ENCODE measurements at places on chromosomes 5 and 9.

GRCh38 chr5:68711293-68712200 is 382.3 kb upstream of the SLC30A5 start:
- DNase-seq: no peak

- DNase-seq: no peak
These were observed 551 bp upstream of the CAAP1 start for GRCh38 chr9:26893030-26893676.

- DNase-seq: no peak
These were observed 75.0 kb downstream of the STK10 start for GRCh38 chr5:172113036-172113435.

DNA sequence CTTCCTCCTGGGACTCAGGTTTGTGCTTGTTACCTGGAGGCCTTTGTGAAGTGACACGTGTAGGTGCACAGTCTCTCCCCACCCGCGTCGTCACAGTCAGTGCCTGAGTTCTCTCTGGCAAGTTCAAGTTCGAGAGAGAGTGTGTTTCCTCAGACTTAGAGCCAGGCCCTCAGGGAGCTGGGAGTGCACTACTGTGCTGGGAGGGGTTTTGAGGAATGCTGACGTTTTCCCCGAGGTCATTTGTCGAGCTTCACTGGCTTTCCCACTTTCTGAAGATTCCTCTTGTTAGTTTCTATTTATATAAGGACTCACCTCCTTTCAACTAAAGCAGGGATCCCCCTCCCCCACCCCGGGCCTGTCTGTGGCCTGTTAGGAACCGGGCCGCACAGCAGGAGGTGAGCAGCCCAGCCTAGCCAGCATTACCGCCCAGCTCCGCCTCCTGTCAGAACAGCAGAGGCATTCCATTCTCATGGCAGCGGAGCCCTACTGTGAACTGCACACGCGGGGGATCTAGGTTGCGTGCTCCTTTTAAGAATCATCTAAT is 209.2 kb downstream of the DIRAS2 start:
- no peak for DNase-seq

GRCh38 chr5:132779961-132780360 is 2.9 kb upstream of the SEPTIN8 start:
- no peak for DNase-seq

DNA sequence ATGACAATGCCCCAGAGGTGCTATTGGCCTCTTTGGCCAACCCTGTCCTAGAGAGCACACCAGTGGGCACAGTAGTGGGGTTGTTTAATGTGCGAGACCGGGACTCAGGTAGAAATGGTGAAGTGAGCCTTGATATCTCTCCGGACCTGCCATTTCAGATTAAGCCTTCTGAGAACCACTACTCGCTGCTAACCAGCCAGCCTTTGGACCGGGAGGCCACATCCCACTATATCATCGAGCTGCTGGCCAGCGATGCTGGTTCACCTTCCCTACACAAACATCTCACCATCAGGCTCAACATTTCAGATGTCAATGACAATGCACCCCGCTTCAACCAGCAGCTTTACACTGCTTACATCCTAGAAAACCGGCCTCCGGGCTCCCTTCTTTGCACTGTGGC is 1.4 kb downstream of the PCDHGC5 start:
- DNase-seq: no peak

DNA sequence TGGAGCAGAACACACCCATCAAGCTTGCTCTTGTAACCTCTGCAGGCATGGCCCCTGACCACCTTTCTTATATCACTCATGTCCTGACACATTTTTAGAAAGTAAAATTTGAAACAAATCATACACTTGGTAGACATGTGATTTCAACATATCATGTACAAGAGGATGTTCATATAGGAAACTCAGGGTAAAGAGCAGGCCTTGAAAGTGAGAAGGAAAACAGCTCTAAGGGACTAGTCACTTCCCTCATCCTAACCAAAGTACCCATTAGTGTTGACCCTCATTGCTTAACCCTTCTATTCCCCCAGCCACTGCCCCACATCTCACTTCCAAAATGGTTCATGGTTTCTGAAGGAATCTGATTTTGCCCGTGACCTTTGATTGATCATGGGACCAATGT is 492.4 kb upstream of the KLF4 start:
- DNase-seq: no peak

DNA sequence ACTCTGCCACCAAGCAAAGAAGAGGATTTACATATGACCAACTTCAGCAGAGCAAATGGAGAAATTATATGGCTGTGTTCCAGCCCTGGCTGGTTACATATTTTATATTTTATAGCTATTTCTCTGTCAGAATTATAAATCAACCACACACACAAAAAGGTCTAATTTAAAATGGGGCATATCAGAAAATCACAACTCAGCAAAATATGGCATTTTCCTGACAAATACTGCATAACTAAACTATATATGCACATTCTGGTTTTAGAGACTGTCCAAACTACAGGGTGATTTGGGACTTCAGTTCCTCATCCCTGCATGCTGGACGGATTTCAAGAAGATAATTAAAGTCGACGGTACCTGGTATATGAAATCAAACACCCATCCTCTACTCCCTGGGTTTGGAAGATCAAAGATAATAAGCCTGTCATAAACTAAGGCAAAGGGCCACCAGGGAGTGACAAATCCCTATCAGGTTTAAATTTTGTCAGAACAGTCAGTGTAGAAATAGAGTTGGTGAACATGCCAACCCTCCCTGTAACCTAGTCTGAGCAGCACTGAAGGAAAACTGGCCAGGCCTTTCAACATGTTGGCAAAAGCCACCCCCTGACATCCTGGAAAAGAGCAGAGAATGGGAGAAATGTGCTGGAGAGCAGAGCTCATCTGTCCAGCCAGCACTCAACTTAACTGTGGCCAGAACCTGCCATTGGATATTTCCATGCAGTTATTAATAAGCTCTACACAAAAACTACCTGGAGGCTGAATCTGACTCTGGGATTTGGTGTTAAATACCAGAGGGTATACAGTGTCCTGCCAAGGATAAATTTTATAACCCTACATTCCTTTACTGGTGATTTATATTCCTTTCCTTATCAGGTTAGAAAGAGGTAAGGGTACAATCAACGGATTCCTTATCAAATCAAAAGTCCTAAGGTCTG is 235.7 kb downstream of the ENC1 start:
- DNase-seq: no peak

DNA sequence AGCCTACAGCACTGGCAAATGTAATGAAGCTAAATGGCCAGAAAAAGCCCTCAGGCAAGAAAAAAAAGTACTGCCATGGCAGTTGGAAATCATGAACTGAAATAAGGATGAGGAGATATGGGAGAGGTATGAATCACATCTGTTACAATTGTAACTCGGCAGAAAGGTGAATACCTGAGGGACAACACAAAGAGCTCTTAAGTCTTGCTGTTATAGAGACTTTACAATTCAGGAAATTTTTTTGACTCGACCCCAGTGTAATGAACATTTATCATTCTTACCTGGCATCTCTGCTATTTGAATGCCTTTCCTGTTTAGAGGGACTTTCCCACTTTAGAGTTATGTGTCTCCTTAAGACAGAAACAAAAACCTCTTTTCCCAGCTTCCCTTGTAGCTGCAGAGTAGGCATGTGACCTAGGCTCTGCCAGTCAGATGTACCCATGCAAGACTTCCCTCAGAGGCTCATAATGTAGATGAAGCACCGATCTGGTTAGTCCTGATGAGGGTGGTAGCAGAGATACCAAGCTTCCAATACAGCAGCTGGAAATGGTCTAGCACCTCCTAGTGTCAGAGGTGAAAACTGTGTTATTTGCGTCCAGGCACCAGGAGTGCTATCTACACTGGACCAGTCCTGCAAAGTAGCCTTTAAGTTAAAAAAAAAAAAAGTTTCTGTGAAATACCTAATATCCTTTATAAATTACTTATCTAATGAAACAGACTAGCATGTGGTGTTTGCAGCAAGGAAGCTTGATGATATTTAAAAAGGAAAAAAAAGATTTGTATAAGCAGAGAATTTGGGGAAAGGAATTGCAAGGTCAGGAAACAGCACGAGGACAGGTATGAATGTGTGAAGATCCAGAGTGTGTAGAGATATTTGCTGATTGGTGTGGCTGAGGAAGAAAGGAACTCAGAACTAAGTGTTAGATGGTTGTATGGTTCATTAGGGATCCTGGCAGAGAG is 146.9 kb upstream of the SLC1A3 start:
- no peak for DNase-seq

- DNase-seq: no peak
These were observed 28.7 kb downstream of the DMRT3 start for GRCh38 chr9:1005043-1005667.

DNA sequence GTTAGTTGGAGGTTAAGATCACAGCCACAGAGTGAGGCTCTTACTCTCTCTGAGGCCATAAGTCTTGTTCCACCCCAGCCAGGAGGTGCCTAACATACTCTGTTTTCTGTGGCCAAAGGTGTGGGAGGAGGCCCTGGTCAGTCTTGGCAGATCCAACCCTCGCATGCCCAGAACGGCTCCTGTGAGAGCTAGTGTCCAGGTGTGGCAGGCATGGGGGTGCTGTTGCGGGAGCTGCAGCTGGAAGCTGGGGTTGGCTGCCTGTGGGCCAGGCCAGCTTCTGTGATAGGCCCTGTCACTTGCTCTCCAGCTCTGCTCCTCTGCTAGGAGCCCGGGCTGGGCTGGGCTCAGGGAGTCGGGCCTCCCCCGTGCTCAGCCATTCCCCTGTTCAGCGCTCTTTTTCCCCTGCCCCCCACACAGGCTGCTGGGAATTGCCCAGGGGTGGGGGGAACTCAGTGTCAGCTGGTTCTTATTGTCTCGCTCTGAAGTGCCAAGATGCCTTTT is 31.6 kb downstream of the IER5L start:
- no peak for DNase-seq

GRCh38 chr9:120569556-120569955 is 10.4 kb downstream of the CDK5RAP2 start:
- DNase-seq: no peak

DNA sequence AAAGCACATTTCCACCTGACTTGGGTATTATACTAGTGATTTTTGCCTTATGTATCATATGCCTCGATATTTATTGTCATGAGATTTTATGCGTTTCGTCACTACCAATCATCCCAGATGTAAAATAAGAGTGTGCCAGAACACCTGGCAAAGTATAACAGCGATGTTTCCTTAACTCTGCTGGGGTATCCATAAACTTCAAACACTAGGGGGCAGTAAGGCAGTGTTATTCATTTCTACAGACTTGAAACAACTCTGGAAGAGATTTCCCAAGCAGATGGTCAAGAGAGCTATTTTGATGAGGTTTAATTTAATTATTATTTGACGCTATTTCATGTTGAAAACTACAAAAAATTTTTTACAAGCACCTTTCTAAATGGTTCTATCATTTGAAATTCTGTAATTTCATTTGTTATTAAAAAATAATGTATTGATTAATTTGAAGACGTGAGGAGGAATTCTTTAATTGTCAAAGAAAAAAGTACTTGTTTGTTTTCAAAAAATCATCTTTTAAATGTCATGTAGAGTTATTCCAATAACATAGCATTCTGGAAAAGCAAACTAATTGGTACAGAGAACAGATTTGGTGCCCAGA is 388.5 kb upstream of the CTNND2 start:
- no peak for DNase-seq

- no peak for DNase-seq
These were observed 129.6 kb downstream of the COL23A1 start for GRCh38 chr5:178460598-178460997.

DNA sequence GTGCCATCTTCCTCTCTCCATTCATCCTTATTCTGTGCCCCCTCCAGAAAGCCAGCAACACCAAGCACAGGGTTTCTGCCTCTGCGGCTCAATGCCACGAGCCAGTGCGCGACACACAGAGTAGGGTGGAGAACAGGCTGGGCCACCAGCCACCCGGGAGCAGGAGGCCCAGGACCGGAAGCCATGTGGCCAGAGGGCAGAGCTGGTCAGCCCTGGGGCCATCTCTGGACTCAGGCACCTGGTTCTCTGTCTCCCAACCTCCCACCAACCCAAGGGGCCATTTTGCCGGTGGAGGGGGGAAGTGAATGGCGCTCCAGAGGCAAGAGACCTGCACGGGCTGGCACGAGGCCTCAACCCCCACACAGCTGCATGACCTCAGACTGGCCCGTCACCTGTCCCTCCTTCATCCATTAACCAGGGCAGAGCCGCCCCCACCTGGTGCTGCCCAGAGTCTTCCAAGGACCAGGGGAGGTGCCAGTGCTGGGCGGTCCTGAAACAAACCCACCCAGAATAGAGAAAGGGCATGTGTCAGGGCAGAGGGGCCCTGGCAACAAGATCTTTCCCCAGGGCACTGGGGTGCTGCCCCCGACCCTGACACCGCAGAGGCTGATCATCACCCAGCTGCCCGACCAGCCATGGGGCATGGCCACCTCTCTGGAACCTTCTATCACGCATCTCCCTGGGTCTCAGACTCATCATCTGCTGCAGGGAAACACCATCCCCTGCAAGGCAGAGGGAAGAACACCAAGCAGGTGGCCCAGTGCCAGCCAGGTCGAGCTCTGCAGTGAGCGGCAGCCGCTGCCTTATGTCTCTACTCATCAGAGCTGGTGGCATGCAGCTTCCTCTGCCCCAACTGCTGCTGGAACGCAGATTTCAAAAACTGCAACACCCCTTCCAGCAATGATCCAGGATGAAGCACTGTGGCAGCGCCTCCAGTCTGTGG is 11.9 kb downstream of the VAV2 start:
- no peak for DNase-seq

GRCh38 chr9:18012170-18012569 is 433.3 kb downstream of the SH3GL2 start:
- no peak for DNase-seq

DNA sequence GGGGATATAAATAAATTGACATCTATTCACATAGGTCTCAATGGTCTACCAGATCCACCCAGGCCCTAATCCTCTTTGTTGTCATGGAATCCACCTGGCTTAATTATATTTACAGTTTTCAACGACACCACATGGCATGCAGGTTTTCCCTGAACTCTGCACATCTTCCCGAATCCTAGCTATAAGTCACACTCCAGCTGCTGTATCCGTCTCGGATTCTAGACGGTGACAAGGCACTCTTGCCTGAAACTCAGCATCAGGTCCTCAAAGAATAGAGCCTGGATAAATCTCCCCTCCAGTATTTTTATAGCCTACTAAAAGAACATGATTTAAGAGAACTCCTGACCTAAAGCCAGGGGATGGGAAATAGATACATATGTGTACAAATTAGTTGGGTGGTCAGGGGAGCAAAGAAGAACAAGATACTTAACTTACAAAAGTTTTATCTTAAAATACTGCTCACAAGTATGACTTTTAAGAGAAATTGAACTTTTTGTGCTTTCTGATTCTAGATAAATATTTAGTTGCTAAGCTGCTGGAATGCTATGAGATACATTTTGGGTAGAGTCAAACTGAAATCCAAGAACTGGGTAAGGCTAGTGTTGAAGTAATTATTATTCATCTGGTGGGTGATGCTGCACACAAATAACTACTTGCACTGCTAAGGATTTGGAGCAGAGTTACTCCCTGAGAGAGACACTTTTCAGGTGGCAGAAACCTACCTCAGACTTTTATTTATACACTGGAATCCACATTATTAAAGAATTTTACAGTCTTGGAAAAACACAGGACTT is 187.3 kb downstream of the EFNA5 start:
- DNase-seq: no peak

GRCh38 chr5:147445917-147446316 is 64.0 kb downstream of the DPYSL3 start:
- no peak for DNase-seq

- DNase-seq: no peak
These were observed 223.2 kb downstream of the PCSK1 start for GRCh38 chr5:96209829-96210228.
